CMK (cell line): ENCODE measurements at places on chromosomes 2 and 18.

GRCh38 chr2:223545406-223545805, 56.8 kb downstream of the SCG2 start:
- no peak for DNase-seq

- no peak for DNase-seq
Measured at GRCh38 chr2:231259104-231259503, 60.7 kb downstream of the ARMC9 start.

DNA sequence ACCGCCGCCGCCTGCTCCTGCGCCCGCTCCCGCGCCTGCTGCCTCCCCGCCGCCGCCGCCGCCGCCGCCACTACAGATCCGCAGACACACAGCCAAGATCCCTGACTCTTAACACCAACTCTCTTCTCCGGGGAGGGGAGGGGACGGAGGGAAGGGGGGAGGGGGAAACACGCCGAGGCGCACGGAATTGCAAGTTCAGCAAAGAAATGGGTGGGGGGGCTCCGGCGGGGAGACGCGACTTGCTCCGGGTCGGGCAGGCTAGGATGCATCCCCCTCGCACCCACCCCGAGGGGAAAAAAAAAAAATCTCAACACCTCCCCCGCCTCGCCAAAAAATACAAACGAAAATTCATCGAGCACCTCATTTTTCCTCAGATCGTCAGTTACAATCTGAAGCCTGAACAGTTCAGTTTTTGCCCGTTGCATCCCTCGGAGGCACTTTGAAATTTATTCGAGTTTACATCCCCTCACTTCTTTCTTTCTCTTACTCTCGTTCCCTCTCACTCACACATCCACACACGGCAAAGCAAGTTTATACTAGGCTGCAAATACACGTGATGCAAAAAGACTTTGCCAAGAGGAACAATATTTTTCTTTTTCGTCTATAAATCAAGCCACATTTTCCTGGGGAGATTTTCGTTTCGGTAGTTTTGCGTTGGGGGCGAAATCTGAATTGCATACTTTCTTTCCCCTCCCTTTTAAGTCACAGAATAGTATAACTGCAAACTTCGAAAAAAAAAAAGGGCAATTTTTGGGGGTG, at the start of gene TCF4:
Gene TCF4 (minus strand): TSS at position 82 of the 759 bp plus-strand sequence. CDS start 1,076 bp downstream, outside the sequence.
- no peak for DNase-seq

DNA sequence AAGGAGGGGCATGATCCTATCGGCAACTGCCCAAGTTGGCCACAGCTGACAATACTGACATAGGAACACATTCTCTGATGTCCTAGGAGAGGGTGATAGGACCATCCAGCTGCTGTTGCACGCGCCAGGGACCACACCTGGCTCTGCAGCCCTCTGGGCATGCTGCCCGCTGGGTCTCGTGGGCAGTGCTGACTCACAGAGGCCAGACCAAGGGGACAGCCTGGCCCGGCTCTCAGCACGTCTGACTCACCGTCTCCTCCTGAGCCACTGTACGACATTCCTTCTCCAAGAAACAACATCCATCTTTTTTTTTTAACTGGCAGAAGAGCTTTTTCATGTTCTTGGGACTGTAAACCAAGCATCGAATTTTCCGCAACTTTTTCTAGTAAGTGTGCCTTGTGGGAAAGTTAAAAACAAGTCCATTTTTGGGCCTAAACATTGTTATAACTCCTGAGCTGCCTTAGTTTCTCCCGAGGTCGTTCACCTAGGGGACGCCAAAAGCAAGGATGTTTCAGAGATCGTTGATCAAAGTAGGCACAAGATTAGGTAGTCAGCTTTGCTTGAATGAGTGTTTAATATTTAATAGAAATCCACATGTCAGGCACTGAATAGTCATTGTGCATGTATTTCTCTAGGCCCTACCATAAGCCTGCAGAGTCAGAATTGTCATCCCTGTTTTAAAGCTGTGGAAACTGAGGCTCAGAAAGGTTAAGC, 100.3 kb downstream of the TTC32 start:
- DNase-seq, result no peak

GRCh38 chr2:55073000-55073983, 23.0 kb upstream of the RTN4 start:
- DNase-seq, result no peak

DNA sequence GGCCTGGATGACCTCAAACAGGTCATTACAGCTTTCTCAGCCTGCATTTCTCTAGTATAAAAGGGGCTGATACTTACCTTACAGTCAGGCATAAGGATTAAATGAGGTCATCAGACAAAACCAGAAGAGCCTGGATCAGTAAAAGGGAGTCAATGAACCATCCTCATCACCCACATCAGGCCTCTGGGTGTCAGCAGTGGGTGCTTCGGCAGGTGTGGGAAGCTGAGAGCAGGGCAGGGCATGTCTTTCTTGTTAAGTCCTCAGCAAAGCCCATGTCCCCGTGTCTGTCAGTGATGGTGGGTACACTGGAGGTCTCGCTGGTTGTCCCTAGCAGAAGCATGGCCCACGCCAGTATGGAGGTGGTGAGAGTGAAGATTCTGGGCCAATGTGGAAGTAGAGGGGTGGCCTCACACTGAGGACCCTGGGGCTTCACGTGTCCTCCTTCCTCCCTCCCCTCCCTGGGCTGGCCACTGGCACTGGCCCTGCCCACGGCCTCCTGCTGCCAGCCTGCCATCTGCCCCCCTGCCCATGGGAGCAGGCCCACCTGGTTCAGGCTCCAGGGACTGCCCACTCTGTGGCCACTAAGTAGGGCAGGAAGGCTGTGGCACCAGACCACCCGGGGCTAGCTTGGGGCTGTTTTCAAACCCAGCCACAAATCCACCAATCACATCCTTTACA, 4.4 kb downstream of the ADRA2B start:
- DNase-seq, result no peak

GRCh38 chr2:65128297-65129190, 1.4 kb downstream of the RAB1A start:
- DNase-seq, result no peak

GRCh38 chr2:79670198-79670597, 157.3 kb downstream of the CTNNA2 start:
- no peak for DNase-seq

GRCh38 chr2:132667706-132668105, 2.3 kb downstream of the LYPD1 start:
- DNase-seq, result no peak

DNA sequence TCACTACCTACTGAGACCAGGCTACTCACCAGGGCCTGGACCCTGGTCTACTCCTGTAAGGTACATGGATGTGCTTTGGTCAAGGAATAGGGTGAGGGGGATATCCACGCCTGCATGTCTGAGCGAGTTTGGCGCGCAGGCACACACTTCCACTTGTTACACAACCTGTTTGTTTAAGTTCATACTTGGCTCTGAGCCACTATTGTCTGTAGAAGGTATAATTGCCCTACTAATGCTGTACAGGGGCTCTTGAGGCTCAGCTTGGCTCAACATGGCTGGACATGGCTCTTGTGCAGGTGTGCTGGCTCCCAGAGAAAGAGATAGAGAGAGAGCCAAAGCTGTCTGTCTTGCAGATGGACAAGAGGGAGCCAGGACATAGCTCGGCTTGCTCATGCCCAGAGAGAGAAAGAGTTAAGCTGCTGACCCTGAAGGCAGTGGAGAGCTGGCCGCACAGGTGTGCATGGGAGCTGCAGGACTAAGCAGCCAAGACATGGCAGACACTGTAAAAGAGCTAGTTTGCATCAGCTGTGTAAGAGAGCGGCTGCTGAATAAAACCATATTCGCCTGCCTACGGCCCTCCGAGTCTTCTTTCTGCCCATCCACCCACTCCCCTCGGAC, 35.2 kb downstream of the NPPC start:
- DNase-seq, result no peak

DNA sequence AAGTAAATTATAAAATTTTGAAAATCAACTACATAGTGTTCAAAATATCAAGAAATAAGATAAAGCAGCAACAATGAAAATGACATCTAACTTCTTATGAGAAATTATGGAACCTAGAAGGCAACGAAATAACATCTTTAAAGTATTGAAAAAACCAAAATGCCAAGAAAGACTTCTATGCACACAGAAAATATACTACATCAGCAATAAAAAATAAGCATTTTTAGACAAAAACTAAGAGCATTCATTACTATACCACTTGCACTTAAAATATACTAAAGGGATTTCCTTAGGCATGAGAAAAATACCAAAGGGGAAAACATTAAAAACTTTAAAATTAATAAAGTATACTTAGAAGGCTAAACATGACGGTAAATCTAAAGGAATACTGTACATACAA, 556.3 kb downstream of the NUP35 start:
- DNase-seq, result no peak

- no peak for DNase-seq
Measured at GRCh38 chr2:100245681-100246080, 76.6 kb downstream of the LONRF2 start.

DNA sequence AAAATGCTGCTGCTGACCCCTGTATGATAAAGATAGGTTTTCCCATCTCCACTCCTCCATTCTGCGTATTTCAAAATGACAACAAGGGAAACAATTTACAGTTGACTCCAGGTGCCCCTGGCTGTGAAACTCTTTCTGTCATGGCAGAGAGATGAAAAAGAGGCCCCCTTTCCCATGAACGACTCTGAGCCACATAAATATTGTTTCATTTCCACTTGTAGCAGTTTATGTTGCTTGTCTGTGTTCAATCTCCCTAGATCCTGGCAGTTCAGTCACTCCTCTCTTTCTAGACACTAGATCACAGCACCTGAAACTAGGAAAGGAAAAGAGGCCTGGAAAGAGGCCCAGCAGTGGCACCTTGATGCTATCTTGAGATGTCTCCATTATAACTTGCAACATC, 121.0 kb upstream of the ZNF521 start:
- no peak for DNase-seq

DNA sequence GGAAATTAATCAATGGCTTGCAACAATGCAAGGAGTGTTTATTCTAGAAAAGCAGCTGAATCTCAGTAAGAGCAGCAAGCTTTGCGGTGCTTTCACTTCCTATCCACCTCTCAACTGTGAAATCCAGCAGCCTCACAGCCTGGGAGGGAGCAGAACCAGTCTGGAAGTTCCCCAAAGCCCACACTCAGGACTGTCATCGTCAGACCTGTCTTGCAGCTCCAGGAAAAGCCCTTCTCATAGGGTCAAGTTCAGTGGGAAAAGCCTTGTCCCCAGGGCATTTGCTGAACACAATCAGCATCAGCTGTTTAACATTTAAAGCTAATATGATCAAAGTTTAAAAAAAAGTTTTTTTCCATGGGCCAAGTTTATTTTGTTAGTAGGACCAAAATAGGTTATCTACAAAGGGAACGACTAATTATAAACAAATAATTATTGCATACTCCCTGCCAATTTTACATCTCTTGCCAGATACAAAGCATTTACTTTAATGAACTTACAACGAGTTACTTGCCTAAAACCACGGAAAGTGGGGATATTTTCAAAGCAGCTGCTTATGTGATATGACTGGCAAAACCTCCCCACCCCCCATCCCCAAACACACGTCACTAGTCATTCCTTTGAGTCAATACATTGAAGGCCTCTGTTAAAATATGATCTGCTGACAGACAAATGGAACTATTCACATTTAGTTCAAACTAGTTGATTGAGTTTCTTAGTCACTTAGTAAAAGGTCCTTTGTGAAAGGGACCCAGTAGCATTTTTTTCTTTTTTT, 36.8 kb downstream of the PARD6G start:
- no peak for DNase-seq

DNA sequence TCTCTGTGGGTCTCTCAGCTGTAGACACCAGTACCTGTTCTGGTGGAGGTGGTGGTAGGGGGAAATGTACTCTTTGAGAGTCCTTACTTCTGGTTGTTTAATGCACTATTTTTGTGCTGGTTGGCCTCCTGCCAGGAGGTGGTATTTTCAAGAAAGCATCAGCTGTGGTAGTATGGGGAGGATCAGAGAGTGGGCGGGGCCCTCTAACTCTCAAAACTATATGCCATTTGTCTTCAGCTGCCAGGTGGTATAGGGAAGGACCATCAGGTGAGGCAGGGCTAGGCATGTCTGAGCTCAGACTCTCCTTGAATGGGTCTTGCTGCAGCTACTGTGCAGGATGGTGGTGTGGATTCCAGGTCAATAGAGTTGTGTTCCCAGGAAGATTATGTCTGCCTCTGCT, 1100.8 kb downstream of the CNTNAP5 start:
- DNase-seq, result no peak

GRCh38 chr2:64980183-64980582, 9.0 kb upstream of the SLC1A4 start:
- DNase-seq, result no peak

DNA sequence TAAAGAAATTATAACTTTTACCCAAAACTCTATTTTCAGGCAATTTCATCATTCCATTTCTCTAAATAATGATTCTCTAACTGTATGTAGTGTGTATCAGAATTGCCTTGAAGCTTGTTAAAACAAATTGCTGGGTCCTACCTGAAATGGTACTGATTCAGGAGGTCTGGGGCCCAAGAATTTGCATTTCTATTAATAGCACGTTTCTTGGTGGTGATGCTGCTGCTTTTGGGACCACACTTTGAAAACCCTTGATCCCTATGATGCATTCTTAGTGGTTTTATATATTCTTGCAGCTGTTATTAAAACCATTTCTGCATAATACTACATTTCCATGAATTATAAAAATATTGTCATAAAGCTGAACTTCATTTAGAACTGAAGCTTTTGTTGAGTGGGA, 140.7 kb downstream of the NCK2 start:
- DNase-seq, result no peak

DNA sequence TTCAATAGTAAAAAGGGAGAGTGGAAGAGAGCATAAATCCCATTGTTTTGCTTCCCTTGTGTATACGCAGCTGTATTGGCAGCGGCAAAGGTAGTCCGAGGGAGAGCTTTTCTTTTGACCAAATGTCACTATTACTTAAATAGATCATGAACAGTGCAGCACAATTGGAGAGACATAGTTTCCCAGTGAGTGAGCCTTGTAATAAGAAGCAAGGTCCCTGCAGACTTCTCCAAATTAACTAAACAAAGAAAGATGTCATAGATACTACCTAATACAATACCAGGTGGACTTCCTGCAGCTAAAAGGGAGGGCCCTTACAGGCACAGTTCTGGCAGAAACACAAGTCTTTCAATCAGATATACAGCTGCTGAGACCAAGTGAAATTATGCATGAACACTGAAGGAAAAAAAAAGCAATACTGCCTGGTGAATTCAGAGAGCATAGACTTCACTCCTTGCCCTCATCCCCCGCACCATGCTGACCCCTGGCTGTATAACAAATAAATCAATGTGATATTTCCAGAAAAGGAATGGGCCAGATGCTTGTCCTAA, 404.7 kb upstream of the CDH2 start:
- no peak for DNase-seq

DNA sequence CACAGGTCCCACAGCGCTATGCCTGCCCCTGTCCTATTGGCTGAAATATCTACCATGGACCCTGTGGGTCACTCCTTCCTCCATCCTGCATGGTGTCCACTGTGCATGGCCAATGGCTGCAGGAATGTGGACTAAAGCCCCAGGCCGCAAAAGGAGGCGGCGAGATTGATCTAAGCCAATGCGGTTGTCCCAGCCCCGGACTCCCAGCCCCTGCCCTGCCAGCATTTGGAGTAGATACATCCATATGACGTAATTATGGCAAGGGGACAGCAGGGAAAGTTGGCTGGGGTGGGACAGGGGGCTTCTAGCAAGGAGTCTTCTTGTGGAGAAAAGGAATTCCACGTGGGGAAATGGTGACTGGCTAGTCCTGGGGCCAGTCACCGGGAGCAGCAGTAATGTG, 11.4 kb upstream of the ZNF516 start:
- DNase-seq, result no peak
